ENCODE measurements at places on chromosomes 7 and 10.

- DNase-seq: no peak
These were observed 37.1 kb upstream of the GDF10 start for GRCh38 chr10:47262606-47263533.

- no peak for DNase-seq
These were observed 118.1 kb upstream of the PCBD1 start for GRCh38 chr10:71006506-71006905.

DNA sequence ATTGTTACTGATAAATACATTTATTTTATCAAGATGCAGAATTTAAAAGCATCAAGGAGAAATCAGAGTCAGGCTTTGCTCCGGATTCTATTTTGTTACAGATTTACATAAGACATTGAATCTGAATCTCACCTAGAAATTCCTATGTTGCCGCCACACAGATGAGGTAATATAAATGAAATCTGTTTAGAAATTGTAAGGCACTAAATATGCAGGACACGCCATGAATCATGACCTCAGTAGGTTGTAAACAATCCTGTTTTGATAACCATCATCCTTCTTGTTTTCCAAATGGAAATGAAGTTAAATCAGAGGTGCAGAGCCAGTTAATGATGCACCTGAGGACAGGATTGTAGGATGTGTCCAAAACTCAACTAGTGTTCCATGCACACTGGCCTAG is 778.0 kb downstream of the MAGI2 start:
- DNase-seq: no peak

DNA sequence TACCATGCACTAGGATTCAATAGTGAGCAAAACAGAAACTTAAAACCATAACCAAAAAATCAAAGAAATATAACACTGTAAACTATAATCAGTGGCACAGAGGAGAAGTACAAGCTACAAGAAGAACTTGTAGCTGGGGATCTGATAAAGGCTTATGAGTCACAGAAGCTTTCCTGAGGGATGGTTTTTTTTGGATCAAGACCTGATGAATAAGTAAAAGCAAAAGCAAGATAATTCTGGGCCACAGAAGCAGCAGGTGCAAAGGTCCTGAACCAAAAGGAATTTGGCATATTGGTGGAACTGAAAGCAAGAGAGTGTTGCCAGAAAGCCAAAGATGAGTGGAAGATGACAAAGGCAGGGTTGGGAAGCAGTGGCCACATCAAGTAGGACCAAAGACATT is 37.4 kb upstream of the BET1 start:
- no peak for DNase-seq

GRCh38 chr7:107049971-107050532 is 5.5 kb downstream of the PRKAR2B start:
- no peak for DNase-seq

GRCh38 chr10:100978901-100979195 is 8.4 kb downstream of the MRPL43 start:
- DNase-seq: no peak

GRCh38 chr7:33591490-33591889 is 313.8 kb upstream of the BMPER start:
- DNase-seq: no peak

GRCh38 chr7:15326044-15326644 is 235.7 kb downstream of the AGMO start:
- no peak for DNase-seq

DNA sequence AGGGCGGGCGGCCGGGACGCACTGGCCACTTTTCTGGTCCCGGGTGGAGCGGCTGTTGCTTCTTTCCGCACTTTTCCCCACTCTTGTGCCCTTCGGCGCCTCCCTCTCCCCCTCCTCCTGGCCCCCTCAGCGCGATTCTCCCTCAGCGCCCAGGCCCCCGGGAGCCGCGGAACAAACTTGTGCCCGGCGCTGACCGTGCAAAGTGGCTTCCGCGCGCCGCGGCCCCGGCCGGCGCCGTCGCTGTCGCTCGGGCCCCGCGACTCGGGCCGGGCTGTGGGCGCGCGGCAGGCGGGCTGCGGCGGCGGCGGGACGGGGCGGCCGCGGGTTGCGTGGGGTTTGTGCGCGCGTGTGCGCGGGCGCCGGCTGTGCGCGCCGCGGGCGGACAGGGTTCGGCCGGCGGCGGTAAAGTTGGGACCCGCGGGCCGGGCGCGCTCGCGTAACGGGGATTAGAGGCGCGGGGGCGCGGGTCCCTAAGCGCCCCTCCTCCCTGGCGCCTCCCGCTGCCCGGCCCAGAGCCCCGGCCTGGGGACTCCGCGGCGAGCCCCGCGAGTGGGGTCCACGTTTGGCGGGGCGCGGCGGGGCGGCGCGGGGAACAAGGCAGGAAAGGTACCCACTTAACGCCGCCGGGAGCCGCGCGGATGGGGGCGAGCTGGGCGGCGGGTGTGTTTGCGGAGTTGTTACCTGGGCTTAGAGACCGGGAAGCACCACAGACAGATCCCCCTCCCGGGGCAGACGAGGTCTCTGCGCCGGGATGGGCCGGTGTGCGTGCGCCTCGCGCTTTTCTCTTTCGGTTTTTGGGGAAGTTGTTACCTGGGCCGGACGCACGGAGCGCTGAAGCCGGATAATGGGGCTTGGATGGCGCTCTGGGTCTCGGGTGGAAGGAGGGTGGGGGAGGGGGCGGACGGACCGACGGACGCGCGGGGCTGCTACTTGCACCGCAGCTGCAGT is 860 bp downstream of the ZEB1 start:
- DNase-seq: no peak

- no peak for DNase-seq
These were observed 263.4 kb upstream of the PRKCQ start for GRCh38 chr10:6843481-6843881.

- no peak for DNase-seq
These were observed 184.0 kb downstream of the PTPN20 start for GRCh38 chr10:47095211-47095610.

- DNase-seq: no peak
These were observed 65.0 kb downstream of the RBM33 start for GRCh38 chr7:155709453-155709852.

- DNase-seq: no peak
These were observed 102.7 kb upstream of the NPTX2 start for GRCh38 chr7:98514211-98515031.

DNA sequence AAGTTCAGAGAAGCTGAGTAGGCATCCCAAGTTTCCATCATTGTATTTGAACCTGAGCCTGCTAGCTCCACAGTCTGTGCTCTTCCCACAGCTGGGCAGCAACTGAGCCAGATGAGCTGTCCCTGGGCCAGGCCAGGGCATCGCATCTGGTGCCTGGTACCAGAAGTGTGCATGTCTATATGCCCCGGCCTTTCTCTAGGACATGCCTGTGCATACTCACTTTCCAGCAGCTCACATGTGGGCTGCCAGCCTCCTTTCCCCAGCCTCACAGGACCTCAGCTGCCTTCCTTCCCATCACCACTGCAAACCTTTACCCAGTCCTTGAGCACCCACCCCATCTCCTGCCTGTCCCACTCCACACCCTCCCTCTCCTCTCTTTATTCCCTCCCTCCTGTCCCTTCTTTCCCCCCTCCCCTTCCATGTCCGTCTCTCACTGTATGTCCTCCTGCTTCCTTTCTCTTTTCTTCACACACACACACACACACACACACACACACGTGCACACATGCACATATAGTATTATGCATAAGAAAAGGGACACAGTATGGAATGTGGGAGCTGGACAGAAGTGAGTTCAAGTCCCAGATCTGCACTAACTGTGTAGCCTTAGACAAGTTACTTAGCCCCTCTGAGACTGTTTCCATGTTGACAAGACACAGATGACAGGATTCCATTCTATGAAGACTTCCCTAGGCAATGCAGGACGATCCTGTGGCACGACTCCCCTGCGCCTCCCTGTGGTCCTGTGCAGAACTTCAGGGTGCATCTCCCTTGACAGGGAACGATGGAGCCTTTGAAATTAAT is 10.9 kb downstream of the CDHR1 start:
- DNase-seq: peak; percentile 38

DNA sequence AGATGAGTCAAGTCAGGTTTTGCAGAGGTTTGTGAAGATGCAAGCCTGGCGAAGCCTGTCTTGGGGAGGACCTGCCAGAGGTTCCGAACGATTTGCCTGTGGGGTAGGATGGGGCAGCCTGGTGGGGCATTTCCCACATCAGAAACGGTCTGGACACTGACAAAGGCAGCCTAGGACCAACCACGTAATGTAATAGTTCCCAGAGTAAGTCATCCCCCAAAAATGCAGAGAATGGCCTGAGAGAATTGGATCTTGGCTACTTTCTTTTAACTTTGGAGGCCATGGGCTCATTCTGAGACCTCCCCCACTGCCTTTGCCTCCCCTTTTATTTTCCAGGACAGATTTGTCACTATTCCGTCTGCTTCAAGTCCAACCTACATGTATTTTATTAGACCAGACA is 168.9 kb upstream of the SH2B2 start:
- DNase-seq: no peak

DNA sequence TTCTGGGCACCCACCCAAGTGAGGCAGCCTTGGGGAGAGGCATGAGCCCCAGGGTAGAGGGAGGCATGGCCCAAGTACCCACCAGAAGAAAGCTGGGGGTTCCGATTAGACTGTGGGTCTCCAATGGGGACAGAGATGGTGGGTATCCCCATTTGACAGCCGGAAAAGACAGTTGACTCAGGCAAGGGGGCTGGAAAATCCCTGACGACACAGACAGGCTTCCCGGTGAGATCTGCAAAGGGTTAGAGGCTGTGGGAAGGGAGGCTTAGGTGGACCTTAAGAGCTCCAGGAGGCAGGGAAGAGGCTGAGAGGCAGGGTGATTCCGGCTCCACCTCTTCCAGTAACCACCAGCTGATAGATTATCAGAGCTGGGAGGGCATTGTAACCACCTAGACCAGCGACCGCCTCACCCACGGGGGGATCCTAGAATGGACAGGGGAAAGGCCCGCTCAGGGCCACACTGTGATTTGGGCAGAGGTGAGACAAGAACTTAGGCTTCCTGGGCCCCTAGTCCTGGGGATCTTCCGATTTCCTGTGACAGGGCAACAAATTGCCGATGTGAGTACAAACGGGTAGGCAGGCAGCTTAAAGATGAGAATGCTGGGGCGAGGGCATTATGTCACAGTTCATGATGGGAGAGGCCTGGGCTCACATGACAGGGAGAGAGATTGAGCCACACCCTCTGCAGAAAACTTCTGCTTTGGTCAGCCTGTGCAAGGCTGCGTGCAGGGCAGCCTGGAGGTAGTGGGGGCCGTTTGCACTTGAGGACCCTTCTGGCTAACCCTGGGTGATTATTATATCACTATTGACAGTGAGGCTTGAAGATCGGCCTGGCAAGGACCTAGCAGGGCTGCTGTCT is 5.4 kb downstream of the TBATA start:
- peak; percentile 55 for DNase-seq

DNA sequence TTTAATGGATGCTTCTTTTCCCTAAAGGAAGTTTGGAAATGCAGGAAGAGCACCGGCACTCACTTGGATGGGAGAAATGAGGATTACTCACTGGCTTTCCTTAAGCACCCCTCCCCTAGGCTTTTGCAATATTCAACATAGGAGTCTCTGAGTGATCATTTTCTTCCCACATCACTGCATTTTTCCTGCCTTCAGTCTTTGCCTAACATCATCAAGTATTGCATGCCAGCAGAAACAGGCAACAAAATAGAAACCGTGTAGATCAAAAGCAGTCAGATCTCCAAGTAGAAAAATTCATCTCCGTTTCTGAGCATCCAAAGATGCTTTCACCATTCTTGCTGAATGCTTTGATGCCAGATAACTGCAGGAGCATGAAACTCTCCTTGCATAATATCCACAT is 119.9 kb downstream of the ADCYAP1R1 start:
- DNase-seq: no peak

GRCh38 chr10:129089341-129089740 is 377.7 kb upstream of the MGMT start:
- no peak for DNase-seq

GRCh38 chr10:5904227-5904626 is 14.2 kb downstream of the FBH1 start:
- no peak for DNase-seq

GRCh38 chr10:87829986-87830729 is 12.1 kb upstream of the ATAD1 start:
- no peak for DNase-seq

DNA sequence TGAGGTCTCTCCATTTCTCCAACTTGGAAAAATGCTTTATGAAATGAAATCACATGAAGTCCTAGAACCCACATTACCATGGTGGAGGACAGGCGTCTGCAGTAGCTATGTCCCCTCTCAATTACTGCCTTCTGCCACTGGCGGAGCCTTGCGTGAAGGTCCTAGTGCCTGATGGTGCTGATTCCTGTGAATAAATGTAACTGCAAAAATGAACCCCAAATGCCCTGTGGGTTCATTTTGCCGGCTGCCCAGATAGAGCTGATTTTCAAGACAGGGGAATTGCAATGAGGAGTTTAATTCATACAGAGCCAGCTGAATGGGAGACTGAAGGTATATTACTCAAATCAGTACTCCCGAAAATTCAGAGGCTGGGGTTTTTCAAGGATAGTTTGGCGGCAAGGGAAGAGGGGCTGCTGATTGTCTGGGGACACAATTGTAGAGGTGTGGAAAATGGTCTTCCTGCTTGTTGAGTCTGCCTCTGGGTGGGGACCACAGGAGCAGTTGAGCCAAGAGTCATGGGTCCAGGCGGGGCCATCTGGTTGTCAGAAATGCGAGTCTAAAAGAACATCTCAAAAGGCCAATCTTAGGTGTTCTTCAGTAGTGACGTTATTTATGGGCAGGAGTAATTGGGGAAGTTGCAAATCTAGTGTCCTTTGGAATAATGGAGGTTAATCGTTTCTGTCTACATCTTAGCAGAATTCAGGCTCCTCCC is 13.5 kb downstream of the PRF1 start:
- DNase-seq: no peak

GRCh38 chr10:93723153-93723552 is 20.8 kb upstream of the FRA10AC1 start:
- no peak for DNase-seq

DNA sequence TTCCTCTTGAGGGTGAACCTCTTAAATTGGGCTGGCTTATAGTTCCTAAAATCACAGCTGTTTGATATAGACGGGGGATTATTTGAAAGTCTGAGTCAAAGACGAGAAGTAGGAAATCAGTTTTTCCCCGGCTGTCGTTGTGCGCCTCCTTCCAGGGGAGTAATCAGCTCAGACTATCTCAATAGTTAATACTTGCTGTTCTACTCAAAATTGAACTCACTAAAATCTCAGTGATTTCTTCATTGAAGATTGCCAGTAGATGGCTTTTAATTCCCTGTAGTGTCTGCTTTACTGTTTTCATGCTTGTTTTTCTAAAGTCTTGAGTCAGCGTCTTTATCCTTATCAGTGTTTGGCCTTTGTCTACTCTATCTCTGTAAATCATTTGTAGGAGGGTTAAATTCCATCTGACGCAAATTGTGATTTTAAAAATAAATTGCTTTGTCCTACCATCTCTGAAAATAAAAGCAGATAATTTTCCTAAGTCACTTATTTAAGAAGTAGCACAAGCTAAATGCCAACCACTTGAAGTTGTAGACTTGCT is 47.3 kb downstream of the CNNM2 start:
- no peak for DNase-seq

- DNase-seq: no peak
These were observed 94.0 kb upstream of the LANCL2 start for GRCh38 chr7:55271069-55271626.

Data from tibial artery (tissue), 4 donors.